Small intestine (tissue), 16 donors: ENCODE measurements at places on chromosomes 7 and 10.

DNA sequence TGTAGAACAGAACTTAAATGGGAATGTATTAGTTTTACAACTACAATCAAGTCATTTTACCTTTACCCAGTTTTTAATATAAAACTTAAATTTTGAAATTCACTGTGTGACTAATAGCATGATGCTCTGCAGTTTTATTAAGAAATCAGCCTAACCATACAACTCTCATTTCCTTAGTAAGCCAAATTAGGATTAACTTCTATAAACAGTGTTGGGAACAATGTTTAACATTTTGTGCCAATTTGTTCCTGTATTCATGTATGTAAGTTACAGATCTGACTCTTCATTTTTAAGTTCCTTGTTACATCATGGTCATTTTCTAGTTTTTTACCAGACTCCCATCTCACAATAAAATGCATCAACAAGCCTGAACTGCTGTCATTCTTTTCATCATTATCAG is 209.8 kb downstream of the ZEB1 start:
- DNase-seq, result no peak

DNA sequence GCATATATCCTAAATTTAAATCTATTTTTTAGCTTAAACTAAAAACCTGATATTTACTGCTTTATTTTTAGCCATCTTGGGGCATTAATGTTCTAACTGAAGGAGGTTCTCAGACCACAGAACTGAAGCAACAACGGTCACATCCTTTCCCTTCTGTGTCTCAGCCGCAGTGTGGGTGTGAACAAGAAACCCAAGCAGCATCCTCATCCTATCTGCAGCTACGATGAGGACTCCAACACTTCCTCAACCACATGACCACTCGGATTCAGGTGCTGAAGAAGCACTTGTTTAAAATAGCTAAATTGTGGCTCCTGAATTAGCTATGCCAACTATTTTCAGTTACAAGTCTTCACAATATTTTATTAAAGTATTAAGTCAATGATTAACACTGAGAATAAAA is 5.3 kb downstream of the ESYT2 start:
- DNase-seq, result peak; percentile 72

DNA sequence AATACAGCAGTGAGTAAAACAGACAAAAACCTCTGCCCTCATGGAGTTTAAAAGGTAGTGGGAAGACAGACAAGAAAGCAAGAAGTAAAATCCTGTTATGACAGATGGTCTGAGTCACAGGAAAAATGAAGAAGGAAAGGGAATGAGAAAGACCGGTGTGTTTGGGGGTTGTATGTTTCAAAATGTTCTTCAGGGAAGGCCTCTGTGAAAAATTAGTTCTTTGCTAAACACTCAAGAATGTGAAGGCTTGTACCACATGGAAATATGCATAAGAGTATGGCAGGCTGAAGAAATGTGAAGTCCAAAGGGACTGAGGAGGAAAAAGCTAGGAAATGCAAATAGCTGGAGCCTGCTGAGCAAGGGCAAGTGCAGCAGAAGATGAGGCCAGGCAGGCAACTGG is 315.9 kb upstream of the SEMA3A start:
- no peak for DNase-seq

- no peak for DNase-seq
Observed at GRCh38 chr7:29483219-29484104, 80.2 kb upstream of the PRR15 start.

DNA sequence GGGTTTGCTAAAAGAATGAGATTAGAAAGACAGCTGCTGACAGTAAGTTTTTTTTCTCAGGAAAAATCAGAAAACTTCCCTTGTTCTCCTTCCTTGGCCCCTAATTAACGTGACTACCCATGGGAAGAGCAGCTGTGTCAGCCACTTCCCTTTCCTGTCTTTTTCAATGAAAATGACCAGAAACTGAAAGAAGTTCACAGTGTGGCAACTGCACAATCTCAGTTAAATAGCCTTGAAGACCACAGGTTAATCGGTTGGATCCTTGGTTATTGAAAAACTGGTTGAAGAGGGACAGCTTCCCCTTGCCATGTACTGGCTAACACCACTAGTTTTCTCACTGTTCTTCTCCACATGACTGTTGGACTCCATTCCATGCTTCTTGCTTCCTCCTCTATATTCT is 148.8 kb upstream of the AGR3 start:
- DNase-seq, result peak; percentile 13

GRCh38 chr10:4646547-4646946 is 179.5 kb upstream of the AKR1E2 start:
- no peak for DNase-seq

DNA sequence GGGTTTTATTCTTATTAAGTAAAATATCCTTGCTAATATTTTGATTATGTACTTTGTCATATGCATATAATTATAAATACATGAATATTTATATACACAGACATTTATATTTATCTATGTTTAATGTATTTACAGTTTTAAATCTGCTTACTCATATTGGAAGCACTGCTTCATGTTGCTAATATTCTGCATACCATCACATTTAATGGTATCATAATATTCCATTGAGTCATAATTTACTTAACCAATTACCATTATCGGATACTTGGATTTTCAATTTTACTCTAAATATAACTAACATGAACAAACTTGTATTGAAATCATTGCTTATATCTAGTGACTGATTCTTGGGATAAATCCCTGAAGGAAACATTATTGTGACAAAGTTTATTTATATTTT is 155.2 kb downstream of the MBL2 start:
- no peak for DNase-seq

- DNase-seq, result no peak
Observed at GRCh38 chr7:158248816-158249215, 338.8 kb downstream of the PTPRN2 start.

GRCh38 chr7:110186334-110186733 is 904.6 kb upstream of the LRRN3 start:
- DNase-seq, result no peak

DNA sequence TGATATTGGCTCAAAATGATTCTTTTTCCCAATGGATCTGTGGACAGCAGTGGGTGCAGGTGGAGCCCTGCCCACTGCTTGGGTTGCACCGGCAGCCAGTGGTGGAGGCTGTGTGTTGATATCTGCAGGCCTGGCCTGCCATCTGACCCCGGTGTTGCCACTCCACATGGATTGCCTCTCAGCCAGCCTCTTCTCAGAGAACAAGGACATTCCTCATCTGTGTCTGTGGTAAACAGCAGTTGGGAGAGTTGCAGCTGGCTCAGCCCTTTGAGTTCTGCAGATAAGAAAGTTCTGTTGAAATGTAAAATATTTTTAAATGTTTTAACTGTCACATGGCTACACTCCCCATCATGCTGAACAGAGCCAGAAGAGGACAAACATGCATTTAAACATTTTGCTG is 374.9 kb upstream of the CELF2 start:
- no peak for DNase-seq

DNA sequence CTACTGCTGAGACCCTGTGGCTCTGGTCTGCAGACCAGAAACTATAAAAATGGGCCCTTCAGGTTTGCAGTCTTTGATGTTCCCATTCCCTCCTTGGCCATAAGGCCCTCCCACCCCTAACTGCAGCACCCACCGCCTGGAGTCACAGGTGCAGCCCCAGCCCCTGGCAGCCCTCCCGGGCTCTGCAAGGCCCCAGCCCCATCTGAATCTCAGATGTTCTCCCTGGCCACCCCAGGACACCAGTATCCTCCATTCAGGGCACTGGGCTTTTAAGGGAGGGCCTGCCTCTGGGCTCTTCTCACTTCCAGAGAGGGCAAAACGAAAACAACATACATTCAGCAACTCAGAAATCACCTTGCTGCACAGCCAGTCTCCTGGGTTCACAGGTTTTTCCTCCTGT is 107.7 kb upstream of the RET start:
- DNase-seq, result no peak

DNA sequence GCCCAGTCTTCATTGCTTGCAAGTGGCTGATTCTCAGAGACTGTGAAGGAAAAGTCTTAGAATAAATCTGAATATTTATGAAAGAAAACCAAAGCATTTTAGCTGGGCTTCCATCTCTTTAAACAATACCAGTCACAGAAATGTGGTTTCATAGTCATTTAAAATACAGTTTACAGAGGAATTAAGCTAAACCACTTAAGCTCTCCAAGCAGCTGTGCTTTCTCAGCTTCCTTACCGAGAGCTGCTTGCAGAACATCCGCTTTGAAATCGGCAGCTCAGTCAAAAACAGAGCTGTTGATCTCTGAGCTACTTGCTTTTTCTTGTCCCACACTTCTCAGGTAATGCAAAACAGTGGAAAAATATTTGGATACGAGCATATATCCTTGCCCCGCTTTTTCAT is 134.5 kb downstream of the DYNC1I1 start:
- DNase-seq, result no peak

DNA sequence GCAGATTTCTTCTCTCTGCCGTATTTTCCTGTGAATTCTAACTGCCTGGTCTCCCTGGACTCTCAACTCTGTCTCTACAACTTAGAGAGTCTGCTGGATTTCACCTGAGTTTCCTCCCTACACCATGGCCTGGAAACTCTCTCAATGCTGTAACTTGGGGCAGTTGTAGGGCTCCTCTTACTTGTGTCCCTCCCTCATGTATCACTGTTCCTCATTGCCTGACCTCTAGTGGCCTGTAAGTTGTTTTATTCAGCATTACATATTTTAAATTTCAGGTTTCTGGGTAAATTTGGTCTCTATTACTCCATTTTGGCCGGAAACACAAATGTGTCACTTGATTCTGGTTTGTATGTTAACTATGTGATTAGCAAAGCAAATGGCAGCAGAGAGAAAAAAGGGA is 70.9 kb downstream of the DYNC1I1 start:
- no peak for DNase-seq

DNA sequence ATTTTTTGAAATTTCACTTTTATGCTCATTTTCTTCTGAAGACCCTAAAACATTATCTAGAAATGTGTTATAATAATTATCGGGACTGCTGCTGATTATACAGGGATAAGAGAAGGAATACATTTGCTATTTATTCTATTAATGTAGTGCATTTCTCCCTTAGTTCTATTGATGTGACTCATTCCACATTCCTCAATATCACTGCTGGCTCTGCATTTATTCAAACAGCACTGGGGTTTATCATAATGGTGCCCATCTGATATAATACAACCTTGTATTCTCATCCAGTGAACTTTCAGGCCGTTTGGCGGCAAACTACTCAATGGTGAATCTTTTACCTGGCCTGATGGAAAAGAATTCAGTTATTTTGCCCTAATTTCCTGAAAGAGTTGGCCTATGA is 7.8 kb downstream of the KCND2 start:
- no peak for DNase-seq
